Peyer's patch (tissue), 4 donors: ENCODE measurements at places on chromosomes 6 and 20.

DNA sequence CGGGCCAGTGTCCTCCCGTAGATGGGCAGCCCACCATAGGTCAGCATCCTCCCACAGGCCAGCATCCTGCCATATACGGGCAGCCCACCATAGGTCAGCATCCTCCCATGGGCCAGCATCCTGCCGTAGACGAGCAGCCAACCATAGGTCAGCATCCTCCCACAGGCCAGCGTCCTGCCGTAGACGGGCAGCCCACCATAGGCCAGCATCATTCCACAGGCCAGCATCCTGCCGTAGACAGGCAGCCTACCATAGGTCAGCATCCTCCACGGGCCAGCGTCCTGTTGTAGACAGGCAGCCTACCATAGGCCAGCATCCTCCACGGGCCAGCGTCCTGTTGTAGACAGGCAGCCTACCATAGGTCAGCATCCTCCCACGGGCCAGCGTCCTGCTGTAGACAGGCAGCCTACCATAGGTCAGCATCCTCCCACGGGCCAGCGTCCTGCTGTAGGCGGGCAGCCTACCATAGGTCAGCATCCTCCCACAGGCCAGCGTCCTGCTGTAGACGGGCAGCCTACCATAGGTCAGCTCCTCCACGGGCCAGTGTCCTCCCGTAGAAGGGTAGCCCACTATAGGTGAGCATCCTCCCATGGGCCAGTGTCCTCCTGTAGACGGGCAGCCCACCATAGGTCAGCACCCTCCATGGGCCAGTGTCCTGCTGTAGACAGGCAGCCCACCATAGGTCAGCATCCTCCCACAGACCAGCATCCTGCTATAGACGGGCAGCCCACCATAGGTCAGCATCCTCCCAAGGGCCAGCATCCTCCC lies 62.9 kb downstream of the BFSP1 start:
- no peak for DNase-seq

GRCh38 chr6:11258260-11259237 lies 26.1 kb upstream of the NEDD9 start:
- peak; percentile 74 for DNase-seq

DNA sequence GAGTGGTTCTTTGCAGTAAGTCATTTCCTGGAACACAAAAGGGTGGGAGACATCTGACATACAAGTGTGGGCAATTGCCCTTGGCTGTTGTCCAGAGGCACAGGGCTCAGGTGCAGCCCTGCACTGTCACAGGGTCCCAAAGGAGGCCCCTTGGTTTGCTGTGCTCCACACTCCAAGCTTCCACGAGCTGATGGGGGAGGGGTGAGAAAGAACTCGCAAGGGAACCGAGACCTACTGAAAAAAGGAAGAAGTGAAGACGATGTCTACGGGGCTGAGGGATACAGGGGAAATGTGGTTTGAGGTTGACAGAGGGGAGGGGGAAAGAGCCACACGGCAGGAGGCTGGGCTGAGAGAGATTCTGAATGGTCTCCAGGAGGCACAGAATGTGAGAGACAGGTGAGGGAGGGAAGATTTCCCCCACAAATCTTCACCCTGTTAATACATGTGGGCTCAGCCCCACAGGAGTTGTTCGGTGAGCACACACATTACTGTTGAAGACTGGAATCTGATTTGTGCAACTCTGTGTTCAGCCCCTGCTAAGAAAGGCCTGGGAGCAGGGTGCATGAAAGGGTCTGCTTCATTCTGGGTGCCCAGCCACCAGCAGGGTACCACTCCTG lies 123.4 kb downstream of the LY86 start:
- DNase-seq, result no peak

DNA sequence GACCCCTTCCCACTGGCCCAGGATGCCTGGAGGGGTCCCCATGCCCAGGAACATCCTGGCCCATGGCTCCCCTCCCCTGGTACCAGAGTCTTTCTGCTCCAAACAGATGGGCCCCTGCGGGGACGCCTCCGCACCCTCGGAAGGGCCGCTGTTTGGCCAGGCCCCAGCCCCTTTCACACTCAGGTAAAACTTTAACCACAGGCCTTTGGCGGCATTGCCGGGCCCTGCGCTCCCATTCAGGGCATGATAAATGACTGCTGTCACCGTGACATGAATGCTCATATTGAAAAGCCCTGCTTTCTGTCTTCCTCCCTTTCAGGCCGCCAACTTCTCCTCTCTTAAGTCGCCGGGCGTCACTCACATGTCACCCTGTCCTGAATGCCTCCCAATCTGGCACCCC lies 141.5 kb upstream of the TOP1 start:
- no peak for DNase-seq

GRCh38 chr6:64776359-64776758 lies 930.7 kb downstream of the EYS start:
- DNase-seq, result no peak

DNA sequence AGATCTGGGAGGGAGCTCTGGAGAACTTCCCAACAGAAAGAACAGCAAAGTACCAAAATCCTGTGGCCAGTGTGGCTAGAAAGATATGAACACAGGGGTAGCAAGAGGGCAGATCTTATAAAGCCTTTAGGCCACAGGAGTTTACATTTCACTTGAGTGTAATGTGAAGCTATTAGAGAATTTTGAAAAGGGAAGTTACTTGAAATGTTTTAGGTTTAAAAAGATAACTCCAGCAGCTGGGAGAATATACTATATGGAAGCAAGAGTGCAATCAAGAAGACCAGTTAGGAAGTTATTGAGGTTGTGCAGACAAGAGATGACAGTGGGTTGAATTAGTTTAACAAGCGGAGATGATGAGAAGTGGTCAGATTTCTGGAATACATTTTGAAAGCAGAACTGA lies 7.9 kb downstream of the SUPT3H start:
- no peak for DNase-seq

- no peak for DNase-seq
Measured at GRCh38 chr20:31857861-31858759, 12.2 kb downstream of the DUSP15 start.

DNA sequence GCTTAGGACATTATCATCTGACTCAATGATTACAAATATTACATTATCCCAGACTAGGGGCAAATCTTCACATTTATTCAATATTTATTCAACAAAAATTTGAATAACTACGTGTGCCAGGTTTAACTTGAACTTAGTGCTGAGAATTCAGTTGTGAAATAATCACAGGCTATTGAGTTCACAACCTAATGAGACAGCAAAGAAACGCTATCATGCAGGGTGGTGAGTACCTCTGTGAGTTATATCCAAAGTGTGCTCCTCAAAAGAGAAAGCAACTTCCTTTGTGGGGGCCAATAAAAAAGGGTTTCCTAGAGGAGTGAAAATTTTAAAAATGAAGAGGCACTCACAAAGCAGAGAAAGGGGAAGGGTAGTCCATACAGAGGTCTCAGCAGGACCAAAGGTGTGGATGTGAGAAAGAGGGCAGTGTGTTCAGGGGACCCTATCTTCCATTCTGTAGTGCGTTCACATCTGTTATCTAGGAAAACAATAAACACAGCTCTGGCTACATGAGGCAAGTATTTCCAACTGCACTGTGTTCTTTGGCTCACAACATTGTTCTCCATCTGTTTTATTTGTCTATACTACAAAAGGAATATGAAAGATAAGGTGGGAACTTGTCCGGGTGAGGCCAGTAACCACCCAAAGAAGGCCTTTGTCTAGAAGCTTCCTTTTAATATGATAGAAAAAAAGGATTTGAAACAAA lies 155.4 kb upstream of the MARCKS start:
- no peak for DNase-seq

- DNase-seq, result no peak
Measured at GRCh38 chr20:2713285-2713684, 20.7 kb downstream of the EBF4 start.

DNA sequence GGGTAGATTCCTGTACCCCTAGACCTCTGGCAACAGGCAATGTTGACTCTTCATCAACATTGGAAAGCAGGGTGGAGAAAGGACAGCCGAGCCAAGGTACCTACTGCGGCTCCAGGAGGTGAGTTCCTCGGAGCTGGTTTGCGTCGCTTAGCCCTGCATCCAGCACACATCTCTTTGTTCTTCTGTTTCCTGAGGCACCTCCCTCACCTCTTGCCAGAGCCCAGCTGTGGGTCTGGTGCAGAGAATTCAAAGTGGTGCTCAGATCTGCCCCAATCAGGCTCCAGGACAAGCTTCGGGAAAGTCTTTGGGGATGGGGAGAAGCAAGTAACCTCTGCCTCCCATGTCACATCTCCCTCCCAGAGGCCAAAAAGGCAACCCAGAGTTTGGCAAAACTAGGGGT lies 2.2 kb downstream of the KCNG1 start:
- DNase-seq, result no peak

- DNase-seq, result no peak
Measured at GRCh38 chr6:36358226-36358915, 21.7 kb upstream of the BNIP5 start.
